ENCODE measurements at places on chromosomes 11 and 22.

- DNase-seq, result no peak
These were observed 55.7 kb downstream of the RTL6 start for GRCh38 chr22:44442186-44442815.

- DNase-seq, result no peak
These were observed 62.7 kb downstream of the SPECC1L start for GRCh38 chr22:24333301-24333700.

DNA sequence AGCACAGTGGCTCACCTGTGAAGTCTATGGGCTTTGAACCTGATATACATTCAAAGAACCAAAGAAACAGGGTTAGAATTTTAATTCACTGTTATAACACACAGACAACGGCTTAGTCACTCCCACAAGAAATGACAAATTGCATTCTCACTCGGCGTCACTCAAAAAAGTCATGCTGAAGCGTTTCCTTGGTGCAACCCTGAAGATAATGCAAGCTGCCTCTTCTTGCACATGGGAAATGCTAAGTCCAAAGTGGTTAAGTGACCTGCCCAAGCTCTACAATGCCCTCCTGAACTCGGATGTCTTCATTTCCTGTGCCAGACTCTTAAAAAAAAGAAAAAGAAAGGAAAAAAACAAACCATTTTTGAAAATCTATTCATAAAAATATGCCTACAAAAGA, 10.0 kb downstream of the LGR4 start:
- DNase-seq, result no peak

GRCh38 chr11:84471501-84471900, 1155.6 kb downstream of the DLG2 start:
- DNase-seq, result no peak

GRCh38 chr22:34454598-34454997, 534.3 kb upstream of the LARGE1 start:
- DNase-seq, result no peak

- no peak for DNase-seq
These were observed 2.4 kb downstream of the MICAL2 start for GRCh38 chr11:12112750-12113149.

GRCh38 chr11:116412118-116412889, 360.5 kb downstream of the BUD13 start:
- DNase-seq, result no peak

DNA sequence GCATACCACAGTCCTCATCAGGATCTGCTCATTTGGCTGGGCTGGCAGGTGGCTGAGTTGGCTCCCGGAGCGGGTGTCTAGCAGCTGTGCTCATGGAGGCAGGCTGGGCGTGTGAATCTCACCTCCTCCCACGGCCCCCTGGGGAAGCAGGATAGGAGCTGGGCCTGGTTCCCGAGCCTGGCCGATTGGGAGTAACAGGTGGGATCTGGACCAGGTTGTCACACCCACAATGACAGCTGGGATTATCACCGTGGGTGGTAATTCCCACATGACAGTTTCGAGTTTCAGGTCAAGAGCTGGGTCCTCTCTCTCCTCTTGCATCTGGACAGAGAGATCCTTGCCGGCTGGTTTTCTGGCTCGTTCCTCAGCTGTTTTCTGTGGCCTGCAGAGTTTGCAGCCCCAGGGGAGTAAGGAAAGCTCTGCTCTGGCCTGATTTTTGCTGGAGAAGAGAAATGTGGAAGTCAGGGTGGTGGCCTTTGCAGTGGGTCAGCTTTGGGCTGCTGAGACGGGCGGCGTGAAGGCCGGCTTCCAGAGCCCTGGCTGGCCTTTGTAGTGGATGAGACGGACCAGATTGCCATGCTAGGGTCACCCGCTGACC, 57.0 kb downstream of the BCR start:
- no peak for DNase-seq

- no peak for DNase-seq
These were observed 19.5 kb upstream of the SLC22A12 start for GRCh38 chr11:64571410-64572091.

- DNase-seq, result no peak
These were observed 16.3 kb upstream of the RASL10A start for GRCh38 chr22:29331658-29332300.

DNA sequence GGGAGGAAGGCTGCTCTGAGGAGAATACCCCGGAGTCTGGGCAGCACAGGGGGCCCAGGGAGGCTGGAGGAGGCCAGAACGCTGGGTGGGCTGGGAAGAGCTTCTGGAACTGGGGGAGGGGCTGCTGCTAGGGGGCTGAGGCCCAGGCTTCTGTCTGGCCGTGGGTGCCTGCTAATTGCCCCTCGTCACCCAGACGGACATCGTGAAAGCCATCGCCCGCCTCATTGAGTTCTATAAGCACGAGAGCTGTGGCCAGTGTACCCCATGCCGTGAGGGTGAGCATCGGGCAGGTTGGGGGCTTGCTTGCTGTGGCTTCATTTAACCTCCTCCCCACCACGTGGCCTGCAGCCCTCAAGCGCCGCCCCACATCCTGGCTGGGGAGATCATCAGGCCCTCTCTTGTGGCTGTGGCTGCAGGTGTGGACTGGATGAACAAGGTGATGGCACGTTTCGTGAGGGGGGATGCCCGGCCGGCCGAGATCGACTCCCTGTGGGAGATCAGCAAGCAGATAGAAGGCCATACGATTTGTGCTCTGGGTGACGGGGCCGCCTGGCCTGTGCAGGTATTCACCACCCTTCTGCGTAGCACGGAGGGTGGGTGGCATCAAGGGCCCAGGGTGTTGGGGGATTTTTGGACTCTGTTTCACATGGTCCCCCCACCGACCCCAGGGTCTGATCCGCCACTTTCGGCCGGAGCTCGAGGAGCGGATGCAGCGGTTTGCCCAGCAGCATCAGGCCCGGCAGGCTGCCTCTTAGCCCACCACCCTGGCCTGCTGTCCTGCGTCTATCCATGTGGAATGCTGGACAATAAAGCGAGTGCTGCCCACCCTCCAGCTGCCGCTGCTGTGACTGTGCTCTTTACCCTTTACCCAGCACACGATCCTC, 5.2 kb downstream of the NDUFV1 start:
- DNase-seq, result no peak

DNA sequence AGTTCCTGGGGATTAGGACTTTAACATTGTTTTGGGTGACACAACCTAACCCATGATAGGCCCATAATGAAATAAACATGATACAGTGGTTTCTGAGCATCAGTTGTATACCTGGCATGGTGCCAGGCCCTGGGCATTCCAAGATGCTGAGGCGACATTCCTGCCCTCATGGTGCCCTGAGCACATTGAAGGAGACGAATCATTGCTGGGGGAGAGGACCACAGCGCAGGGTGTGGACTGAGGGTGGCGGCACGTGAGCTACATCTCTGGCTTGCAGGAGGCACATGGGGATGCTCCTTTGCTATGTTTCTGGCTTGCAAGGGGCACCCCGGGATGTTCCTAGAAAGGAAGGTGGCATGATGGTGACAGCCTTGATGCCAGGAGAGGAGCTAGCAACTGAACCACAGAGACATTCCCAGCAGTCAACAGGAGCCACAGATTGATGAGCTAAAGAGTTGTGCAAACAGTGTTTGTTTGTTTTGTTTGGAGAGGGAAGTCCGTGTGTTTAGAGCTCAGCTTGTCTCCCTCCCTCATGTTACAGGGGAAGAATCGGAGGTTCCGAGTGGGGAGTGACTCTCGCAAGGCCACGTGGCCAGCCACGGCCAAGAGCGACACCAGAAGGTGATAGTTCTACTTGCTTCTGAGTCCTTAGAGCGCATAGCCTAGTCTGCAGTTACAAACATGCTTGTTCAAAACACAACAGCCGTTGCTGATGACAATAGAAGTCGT, 106.4 kb downstream of the MIAT start:
- no peak for DNase-seq

GRCh38 chr11:111629499-111629898, 27.2 kb downstream of the SIK2 start:
- no peak for DNase-seq

DNA sequence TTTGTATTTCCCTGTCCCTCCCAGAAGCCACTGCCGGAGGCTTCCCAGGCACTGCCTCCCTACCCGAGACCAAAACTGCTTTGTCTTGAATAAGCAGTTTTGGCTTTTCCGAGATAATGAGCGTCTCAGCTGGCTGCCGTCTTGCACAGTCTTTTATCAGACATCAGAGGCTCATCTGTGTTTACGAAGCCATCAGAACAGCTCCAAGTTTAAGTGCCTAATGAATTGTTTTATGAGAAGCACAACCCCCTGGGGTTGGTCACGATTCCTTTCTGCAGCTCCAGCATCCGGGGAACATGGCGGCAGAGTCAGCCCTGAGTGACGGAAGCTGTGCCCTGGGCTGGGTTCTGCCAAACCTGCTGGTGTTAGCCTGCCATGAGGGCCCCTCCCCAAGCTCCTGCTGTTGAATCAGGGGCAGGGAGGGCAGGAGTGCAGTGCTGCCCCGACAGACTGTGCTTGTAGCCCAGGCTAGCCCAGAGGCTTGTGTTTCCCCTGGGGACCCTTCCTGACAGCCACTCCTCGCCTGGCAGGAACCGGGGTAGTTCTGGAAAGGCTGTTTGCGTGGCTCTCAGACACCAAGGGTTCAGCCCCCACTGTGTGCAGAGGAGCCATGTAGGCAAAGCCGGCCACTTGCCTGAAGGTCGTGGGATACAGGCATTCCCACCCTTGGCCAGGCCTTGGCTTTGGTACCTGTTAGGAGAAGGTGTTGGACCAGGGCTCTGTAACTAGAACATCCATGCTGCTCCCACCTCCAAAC, 96.1 kb downstream of the MORC2 start:
- no peak for DNase-seq

DNA sequence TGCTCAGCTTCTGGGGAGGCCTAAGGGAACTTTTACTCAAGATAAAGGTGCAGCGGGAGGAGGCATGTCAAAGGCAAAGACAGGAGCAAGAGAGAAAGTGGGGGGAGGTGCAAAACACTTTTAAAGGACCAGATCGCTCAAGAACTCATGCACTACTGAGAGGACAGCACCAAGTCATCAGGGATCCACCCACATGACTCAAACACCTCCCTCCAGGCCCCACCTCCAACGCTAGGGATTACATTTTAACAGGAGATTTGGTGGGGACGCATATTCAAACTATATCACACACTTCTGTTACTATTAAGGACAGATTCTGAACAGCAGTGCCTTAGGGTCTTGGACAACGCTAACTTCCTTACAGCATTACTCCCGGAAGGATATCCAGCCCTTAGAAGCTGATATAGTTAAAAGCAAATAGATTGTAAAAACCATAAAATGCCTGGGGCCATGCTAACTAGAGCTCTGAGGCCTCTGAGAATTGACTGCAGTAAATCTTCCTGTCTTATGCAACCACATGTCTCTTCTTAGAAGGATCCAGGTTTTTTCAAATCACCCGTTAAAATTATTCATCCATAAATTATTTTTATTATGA, 16.7 kb upstream of the ZC3H12C start:
- no peak for DNase-seq

DNA sequence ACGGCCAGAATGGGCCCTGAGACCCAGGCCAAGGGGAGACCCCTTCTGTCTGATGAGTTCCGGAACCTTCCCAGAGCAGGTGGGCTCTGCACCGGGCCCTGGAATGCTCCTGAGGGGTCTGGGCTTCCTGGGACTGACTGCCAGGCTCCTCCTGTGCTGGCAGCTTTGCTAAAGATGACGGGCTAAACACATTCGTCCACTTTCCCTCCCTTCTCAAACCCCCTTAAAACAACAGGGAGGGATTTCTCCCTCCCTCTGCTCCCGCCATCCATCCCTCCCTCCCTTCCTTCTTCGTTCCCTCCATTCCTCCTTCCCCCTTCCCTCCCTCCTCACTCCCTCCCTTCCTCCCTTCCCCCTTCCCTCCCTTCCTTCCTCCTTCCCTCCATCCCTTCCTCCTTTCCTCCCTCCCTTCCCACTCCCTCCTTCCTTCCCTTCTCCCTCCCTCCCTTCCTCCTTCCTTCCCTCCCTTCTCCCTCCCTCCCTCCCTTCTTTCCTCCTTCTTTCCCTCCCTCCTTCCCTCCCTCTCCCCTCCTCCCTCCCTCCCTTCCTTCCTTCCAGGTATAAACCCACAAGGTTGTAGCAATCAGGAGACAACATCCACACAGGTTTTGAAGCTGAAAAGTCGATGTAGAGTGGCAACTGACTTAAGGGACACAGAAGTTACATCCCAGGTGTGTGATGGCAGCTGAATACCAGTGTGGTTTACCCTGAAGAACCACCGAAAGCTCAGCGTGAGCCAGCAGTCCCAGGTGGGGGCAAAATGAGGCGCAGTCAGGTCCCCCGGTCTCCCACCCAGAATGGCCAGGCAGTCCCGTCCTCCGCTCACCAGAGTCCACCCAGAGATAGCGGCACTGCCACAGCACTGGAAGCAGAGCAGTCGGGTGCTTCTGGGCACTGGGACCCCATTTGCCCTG, 18.8 kb upstream of the MGAT3 start:
- DNase-seq, result no peak

DNA sequence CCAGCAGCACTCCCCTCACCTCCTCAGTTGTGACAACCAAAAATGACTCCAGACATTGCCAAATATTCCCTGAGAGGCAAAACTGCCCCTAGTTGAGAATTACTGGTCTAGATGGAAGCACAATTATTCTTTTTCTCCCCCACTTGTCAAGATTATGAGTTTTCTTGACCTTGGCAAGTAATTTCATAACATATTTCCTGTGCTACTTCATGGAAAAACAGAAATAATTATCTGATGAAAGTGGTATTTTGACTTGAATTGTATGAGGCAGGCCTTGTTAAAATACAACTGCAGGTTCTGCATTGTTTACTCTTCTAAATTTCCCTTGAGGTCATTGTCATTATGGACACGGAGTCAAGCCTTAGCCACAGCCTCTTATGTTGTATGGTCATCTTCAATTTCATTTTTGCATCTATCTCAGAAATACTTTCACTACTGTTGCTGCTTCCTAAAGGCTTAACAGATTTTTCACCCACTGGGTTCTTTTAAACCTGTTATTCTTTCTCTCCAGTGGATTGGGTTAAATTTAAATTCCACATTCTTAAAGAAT, 32.2 kb upstream of the LDLRAD3 start:
- DNase-seq, result no peak

DNA sequence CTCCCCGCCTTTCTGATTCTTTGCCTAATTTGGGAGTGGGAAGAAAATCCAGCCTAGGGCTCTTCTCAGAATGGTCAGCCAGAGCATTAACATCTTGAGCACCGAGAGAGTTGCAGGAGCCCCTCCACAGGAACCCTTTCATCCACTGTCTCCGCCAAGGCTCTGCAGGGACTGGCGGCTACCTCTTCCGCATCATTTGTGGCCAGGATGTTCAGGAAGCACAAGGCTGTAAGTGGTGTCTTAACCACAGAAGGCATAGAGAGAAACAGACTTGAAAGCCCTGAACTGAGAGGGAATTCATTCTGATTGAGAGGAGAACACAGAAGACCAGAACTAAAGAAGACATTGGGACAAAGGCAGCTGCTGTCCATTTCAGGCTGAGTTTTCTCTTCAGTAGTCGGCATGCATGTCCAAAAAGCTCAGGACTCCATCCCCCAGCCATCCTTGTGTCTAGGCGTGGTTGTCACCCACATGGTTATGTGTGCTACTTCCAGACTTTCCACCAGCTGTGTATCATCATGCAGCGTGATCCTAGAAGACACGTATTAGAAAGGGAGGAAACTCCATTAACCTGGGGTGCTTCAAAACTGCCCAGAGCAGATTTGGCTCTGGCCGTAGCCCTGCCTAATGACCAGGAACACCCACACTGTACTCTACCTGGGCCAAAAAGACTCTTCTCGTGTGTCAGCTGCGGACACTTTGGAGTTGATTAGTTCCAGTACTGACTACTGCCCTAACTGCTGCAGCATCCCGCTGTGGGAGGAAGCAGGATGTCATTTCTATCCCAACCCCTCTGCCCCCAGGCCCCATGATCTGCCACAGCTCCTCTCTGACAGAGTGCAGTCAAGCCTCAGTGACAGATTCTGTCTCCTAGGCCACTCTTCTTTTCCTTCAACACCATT, 725.1 kb downstream of the NTM start:
- no peak for DNase-seq

All from anterior cingulate cortex (tissue), 58 donors.